ENCODE measurements at places on chromosomes 12 and 14. TPM values are rescaled to one million over a fixed set of nuclear protein-coding genes. Genes with fewer than 3 reads are reported as not detected.

Gene CMA1
- not detected for total RNA-seq

Gene OR6C76
- not detected for total RNA-seq

Gene TRPV4
- total RNA-seq, result 0.08 TPM

Gene HECTD4
- total RNA-seq, result 15.9 TPM

Gene KRT2
- total RNA-seq, result not detected

Gene ACSM4
- total RNA-seq, result not detected

Gene SMIM41
- total RNA-seq, result not detected

Gene KRT79
- not detected for total RNA-seq

Gene DBX2
- not detected for total RNA-seq

Gene SDR9C7
- total RNA-seq, result not detected

Gene SLC25A21
- total RNA-seq, result 2.3 TPM

Gene CKAP4
- total RNA-seq, result 76.1 TPM

Gene SLC17A8
- total RNA-seq, result not detected

Gene LRP1
- total RNA-seq, result 15.5 TPM

Gene SMCO3
- not detected for total RNA-seq

Gene PTPN11
- total RNA-seq, result 52.3 TPM

Gene SLC6A15
- total RNA-seq, result 4.1 TPM

Gene TMEM229B
- 0.20 TPM for total RNA-seq

Gene ZDHHC22
- 0.20 TPM for total RNA-seq

Gene KERA
- total RNA-seq, result not detected

Gene ARHGAP9
- total RNA-seq, result 0.99 TPM

Gene LMNTD1
- not detected for total RNA-seq

Gene TMEM63C
- 2.2 TPM for total RNA-seq

Gene MYH6
- total RNA-seq, result 0.02 TPM

Gene PLEKHD1
- not detected for total RNA-seq

Gene PPM1H
- 6.0 TPM for total RNA-seq

Gene TMTC3
- 13.4 TPM for total RNA-seq

Gene GDF3
- total RNA-seq, result not detected

Gene GPRC5A
- 273 TPM for total RNA-seq

Gene TDG
- total RNA-seq, result 33.2 TPM

Gene NELL2
- not detected for total RNA-seq

Gene FBXL14
- total RNA-seq, result 13.3 TPM

Gene ADCY6
- 18.4 TPM for total RNA-seq

Gene CDKN3
- total RNA-seq, result 68.2 TPM

Gene SSPN
- 0.34 TPM for total RNA-seq

Gene TTC5
- 20.5 TPM for total RNA-seq

Gene SYT1
- 6.2 TPM for total RNA-seq

Data from A549 treated with ZK216348 at 1 μM for 4 hours (cell line).